Ureter (tissue), 1 donor: ENCODE measurements at places on chromosomes 2 and 18.

- DNase-seq, result no peak
These were observed 949.2 kb downstream of the DSC3 start for GRCh38 chr18:30093376-30093775.

DNA sequence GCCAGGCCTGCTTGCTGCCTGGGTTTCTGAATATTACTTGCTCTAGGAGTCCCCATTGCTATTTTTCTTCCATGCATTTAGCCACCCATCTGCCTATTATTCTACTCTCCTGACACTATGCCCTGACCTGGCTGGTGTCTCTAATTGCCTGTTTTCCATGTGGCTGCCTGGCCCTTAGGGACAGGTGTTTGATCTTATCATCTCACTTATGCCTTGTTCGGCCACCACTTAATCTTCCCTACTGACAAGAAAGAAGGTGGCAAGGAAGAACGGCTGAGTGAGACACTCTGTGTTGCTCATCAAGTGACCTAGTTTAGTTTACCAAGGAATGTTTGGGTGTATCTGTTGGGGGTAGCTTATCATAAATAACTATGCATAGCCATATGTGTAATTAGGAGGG is 50.4 kb upstream of the RAPH1 start:
- no peak for DNase-seq

- no peak for DNase-seq
These were observed 139.2 kb downstream of the LAMA3 start for GRCh38 chr18:23828426-23828825.

GRCh38 chr18:62715759-62716615 is 646 bp downstream of the PHLPP1 start:
- peak; percentile 64 for DNase-seq

GRCh38 chr2:199663157-199663556 is 187.8 kb downstream of the FTCDNL1 start:
- no peak for DNase-seq

- DNase-seq, result no peak
These were observed 48.8 kb downstream of the ALPK2 start for GRCh38 chr18:58580078-58580477.

GRCh38 chr2:9984217-9984739 is 32.8 kb downstream of the GRHL1 start:
- no peak for DNase-seq

GRCh38 chr2:36088716-36089328 is 266.8 kb upstream of the CRIM1 start:
- DNase-seq, result no peak

DNA sequence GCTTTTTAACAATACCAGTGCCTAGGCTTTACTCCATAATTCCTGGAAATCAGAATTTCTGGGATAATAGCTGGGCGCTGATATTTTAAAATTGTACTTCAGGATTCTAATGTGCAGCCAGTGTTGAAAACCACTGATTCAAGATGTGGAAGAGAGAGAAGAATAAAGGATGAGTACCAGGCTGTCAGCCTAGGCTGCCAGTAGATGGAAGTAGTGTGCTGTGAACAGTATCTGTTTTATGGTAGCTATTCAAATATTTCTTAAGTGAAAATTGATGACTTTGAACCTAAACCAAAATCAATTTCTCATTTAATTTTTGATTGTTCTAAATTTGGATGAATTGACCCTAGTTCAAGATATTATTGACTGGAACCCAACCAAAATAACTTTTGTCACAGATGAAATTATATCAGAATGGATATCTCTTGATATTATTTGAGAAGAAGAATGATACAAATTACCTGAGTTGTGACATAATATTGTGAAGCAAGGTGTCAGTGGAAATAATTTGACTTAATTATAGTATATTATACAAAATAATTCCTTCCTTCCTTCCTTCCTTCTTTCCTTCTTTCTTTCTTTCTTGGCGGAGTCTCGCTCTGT is 88.0 kb downstream of the COMMD1 start:
- no peak for DNase-seq

GRCh38 chr18:46422552-46423055 is 234.4 kb downstream of the LOXHD1 start:
- peak; percentile 42 for DNase-seq

DNA sequence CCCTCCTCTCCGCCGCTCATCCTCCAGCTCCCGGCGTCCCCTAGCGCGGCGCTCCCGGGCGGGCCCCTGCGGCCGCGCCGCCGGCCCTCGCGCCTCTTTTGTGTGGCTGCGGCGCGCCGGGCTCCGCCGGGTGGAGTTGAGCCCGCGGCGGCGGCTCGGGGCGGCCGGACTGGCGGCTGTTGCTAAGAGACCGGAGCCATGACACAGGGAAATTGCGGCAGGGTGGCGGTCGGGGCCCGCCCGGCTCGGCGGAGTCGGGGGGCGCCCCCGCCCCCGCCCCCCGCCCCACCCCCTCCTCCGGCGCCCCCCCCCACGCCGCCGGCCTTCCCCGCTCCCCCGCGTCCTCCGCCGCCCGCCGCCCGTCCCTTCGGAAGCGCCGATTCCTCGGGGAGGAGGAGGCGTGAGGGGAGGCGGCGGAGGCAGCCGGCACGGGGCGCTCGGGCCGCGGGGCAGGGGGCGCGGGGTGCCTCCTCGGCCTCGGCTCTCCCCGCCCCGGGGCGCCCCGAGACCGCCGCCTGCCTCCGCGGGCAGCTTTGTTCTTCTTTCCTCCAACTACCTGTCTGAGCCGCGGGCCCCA is at the start of gene TMEM200C:
Gene TMEM200C, minus strand, starts transcription at position 224 of the 577 bp plus-strand sequence. CDS start 3,459 bp downstream, outside the sequence.
- DNase-seq, result no peak

GRCh38 chr18:48933578-48934414 is 17.0 kb downstream of the SMAD7 start:
- DNase-seq, result no peak

- DNase-seq, result no peak
These were observed 11.3 kb downstream of the GPR17 start for GRCh38 chr2:127657232-127657595.

DNA sequence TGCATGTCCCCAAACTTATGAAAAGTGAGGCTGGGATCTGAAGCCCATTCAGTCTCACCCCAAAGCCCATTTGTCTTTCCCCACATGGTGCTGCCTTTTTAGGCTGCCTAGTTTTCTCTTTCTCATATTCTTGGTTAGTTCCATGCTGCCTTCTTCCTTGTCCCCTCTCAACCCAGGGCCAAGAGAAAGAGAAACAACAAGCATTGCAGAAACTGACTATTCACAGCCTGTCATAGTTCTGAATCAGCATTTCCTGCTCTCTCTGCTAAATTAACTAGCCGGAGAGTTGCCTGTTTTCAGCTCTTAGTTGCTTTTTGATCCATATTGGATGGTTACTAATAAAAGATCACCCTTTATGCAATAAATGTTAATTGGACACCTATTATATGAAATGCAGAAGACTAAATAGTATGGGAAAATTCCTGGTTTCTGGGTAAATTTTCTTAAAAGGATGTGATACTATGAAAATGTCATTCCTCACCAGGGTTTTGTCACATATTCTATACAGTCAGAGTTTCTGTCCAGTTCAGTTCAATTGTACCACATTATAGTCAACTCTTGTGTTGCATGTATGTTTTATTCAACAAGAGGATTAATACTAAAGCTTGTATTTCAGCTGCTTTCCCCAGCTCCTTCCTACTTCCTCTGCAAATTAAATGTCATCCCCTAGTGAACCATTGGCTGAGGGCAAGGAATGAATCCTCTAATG is 246.5 kb downstream of the GALR1 start:
- DNase-seq, result no peak

DNA sequence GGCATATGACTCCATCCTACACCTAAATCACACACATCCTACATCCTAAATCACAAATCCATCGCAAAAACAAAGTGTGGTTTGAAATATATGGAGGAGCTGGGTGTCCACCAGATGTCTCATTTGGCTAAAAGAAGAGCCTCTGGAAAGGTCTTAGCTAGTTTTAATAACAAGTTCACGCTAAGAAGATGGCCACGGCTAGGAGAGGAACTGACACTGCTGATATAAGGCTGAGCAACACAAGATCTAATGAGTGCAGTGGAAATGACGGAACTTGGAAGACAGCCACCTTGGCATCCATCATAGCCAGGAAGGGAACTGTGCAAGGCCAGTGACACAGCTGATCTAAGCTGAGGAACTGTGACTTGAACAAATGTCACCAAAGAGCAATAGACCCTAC is 60.0 kb upstream of the AGAP1 start:
- no peak for DNase-seq

- no peak for DNase-seq
These were observed 288.8 kb upstream of the SIX3 start for GRCh38 chr2:44652701-44653100.

GRCh38 chr2:174183076-174183475 is 65.3 kb downstream of the OLA1 start:
- DNase-seq, result no peak

- no peak for DNase-seq
These were observed 450.1 kb downstream of the SLC4A3 start for GRCh38 chr2:220077488-220077887.

DNA sequence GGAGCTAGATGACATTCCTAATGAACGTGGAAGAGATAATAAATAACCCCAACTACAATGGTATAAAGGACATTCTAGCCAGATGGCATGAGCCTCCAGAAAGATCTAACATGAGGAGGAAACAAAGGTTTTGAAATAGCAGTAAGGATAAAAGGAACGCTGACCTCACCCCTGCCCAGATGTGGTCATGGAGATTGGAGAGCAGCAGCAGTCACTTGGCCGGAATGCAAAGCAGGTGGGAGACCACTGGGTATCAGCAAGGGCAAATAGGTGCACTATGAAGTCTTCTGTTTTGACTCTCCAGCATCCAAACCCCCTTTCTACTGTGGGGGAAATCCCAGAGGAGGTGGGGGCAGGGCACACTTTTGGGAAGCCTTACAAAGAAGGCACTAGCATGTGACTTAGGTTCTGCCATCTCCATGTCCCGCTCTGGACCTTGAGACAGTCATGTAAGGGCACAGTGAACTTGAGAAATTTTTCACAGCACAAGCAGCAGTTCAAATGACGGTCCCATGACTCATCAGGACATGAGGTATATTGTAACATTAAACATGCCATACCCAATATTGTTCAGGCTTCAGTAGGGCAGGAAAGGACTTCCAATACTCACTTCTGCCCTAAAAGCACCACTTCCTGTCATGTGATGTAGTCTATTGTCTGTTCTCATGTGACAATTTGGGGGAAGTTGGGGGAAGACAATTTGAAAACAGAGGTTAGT is 55.2 kb downstream of the METTL4 start:
- no peak for DNase-seq

- DNase-seq, result peak; percentile 63
These were observed 18.6 kb upstream of the MRPL19 start for GRCh38 chr2:75627902-75628504.

DNA sequence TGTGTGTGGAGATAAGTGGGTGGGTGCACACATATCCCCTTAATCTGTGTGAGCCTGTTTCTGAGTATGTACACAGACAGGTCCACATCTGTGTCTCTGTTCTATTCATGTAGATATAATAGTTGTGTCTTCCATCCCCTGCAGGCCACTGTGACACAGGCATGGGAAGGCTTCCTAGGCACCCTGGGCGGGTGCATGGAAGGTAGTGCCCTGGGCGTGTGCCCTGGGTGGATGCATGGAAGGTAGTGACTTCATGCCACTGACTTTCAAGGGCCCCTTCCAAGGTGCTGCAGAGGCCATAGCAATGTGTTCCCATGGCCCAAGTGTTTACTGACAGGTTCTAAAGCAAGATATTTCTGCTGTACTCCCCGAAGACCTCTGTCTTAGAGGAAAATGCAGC is 462.5 kb upstream of the HS6ST1 start:
- no peak for DNase-seq

DNA sequence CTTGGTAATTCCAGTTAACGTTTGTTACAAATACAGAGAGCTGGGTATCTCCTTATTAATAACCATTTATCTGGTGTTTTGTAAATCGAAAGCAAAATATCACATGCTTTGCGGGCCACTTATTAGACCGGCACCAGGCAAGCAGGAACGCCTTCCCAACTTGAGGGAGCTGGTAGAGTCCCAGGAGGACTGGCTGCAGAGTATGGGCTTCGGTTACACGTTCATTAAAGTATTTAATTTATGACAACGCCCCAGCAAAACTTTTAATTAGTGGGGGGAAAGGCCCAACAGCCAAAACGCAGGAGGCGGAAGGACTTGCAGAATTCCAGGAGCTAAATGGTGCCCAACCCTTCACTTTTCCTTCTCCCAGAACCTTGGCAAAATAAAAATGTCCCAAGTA is 3.7 kb downstream of the SMAD7 start:
- DNase-seq, result no peak

DNA sequence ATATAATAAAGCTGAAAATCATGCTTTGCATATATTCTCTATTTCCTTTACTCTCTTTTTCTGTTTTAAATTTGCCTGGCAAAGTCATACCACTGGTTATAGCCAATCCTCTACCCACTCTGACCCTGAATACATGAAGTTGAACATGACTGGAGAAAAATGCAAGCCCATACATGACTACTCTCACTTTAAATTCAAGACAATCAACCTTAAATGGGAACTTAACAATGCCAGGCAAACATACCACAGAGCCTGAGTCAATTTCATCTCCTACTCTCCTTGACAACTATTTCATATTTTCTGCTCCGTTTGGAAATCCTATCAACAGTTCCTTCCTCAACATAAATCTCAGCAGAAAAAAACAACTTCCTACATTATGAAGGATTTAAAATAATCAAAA is 22.6 kb downstream of the RAD51AP2 start:
- no peak for DNase-seq

- DNase-seq, result no peak
These were observed 937 bp upstream of the LANCL1 start for GRCh38 chr2:210477496-210477895.

GRCh38 chr18:58758046-58758445 is 86.8 kb downstream of the MALT1 start:
- peak; percentile 14 for DNase-seq

DNA sequence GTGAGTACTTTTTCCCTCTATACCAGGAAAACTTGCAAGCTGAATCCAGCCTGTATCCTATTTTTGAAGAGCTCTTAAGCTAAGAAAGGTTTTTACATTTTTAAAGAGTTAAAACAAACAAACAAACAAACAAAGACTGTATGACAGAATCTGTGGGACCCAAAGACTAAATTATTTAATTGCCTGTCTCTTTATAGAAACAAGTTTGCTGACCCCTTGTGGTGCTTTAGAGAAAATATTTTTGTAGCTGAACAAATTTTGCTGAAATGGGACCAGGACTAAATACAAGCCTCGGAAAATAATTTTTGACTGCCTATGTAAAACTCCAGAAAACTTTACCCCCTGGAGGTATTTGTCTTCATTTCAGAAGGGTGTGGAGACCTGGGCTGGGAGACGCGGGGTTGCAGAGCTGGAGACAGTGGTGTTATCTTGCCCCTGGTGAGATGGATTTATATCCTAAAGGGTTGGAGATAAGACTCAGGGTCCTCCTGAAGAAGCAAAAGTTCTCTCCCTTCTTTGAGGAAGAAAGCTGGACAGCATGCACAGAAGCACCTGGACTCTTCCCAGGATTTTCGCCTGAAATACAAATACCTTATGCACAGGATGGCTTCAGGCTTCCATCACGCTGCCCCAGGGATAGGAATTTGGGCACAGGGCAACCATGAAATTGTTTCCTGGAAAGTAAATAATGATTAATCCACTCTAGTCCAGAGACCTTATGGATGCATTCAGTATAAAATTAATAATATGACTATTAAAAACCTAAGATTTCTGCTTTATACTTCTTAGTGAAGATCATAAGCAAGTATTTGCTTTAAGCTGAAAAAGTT is 54.3 kb downstream of the TMX3 start:
- no peak for DNase-seq

GRCh38 chr2:105412584-105412983 is 13.7 kb upstream of the FHL2 start:
- DNase-seq, result no peak

- peak; percentile 49 for DNase-seq
These were observed 208.4 kb downstream of the RAD51AP2 start for GRCh38 chr2:17309741-17310339.
